Muscle of back (tissue), 13 donors: ENCODE measurements at places on chromosomes 12 and 14.
A peak's percentile ranks its signal among the peaks of the same experiment; 100 is the strongest.

DNA sequence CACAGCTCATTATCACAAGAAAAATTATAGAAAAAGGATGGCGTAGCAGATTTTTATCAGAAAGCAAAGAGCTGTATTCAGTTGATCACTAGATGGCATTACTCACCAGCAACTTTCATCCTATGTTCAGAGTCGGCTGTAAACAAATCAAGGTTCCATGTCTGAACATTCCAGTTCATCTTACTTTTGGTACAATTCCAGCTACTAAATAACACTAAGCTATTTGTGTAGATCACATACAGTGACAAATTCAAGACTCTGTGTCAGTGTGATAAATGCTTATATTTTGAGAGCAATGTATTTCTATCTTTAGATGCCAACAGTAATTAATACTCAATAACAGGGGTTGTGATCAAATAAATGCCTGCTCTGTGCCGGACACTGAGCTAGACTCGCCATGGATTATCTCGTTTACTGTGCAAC lies 30.1 kb downstream of the NRDE2 start:
- DNase-seq, result peak; percentile 37

- DNase-seq, result no peak
Observed at GRCh38 chr12:57543581-57543980, 3.4 kb downstream of the DCTN2 start.

DNA sequence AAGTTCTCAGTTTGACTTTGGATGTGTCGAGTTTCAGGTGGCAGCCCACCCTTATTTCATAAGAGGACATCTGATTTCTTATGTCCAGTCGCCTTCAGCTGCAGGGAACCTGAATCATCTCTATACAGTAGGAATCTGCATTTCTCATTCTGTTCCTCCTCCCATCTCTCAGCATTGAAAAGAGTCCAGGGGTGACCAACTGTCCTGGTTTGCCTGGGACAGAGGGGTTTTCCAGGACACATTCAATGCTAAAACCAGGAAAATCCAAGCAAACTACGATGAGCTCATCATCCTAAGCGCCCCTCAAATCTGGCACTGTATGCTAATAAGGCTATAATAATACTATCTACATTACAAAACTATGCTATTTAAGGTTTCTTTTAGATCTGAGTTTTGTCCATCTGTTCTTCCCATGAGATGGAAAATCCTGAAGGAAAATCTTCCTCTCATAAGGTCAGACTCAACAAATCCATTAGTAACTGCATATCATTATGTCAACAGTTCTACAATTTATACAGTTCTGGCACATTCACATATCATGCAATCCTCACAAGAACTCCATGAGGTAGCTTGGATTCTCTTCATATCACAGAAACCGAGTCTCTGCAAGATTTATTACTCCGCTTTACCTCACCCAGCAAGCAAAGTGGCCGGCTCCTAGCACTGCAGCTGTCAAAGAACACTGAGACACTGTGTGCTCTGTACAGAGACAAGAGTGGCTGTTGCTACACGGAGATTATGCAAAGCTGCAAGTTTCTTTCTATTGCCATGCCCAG lies 15.6 kb upstream of the CALM1 start:
- DNase-seq, result peak; percentile 54

DNA sequence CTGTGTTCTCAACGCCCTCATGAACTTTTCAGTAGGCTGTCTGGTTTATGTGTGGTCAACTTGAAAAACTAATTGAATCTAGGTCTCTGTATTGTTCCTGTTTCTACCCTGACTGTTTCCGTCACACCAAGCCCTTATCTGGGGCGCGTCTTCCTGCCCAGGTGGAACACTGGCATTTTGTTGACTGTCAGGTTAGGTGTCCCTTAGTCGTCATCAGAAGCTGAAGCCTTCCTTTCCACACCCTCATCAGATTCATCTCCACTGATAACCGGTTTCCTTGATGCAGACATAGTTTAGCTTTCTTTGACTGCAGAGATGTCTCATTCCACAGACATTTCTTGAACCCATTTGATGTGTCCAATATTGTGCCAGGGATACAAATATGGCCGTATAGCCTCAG lies 96.5 kb downstream of the DUSP16 start:
- no peak for DNase-seq

- no peak for DNase-seq
Observed at GRCh38 chr14:95273001-95273978, 46.4 kb downstream of the CLMN start.

- DNase-seq, result no peak
Observed at GRCh38 chr12:124720004-124720680, 143.5 kb downstream of the SCARB1 start.

DNA sequence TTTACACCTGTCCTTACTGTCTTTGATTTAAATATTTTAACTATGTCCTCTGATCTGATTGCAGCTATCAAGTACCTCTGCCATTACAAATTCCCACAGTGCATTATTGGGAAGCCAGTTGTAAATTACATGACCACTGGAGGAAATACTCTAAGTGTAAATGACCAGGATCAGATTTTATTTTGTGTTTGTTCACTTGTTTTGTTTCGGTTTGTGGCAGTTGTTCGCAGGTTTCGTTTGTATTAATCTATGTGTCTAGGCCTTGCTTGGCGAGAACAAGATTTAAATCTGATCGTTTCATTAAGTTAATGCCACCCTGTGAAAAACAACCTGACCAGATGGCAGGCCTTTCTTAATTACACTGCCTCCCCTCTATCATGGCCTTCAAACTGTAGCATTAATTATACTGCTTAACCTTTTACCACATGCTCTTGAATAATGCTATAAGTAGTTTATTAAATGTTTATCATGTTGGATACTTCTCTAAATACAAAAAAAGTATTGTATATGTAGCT lies 990.1 kb downstream of the TMTC2 start:
- DNase-seq, result no peak

DNA sequence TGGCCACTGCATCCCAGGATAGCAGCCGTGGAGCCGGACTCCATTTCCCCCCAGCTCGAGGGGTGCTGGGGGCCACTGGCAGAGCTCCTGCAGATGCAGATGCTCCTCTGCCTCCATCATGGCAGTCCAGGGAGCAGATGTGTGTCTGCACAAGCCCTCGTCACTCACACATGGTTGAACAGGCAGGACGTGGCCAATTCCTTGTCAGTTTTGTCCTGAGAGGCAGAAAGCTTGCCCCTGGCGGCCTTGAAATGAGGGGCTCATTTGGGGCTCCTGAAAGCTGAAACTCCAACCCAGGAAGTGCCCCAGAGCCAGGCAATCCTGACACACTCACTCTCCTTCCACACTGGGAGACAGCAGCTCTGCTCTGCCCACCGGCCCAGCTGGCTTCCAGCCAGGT lies 100.9 kb upstream of the C14orf180 start:
- DNase-seq, result no peak

DNA sequence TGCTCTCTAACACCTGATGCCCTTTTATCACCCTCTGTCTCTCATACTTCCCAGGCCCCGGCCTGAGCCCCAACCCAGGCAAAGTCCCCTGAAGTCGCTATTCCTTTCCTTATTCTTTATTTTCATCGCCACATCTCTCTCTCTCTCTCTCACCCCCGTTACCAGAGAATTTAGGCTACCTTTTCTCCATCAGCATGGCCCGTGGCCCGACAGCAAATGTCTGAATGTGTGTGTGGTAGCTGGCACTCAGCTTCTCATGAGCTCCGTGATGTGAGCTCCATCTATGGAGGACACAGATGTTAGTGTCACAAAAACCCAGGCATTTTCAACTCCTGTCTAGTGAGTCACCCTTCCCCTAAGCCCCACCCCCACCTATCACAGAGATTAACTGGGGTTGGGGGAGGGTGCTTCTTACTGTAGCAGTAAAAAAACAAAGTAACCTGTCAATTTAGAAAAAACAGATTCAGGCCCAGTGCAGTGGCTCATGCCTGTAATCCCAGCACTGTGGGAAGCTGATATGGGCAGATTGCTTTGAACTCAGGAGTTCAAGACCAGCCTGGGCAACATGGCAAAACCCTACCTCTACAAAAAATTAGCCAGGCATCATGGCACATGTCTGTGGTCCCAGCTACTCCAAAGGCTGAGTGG lies 53.8 kb downstream of the VCPKMT start:
- DNase-seq, result no peak

DNA sequence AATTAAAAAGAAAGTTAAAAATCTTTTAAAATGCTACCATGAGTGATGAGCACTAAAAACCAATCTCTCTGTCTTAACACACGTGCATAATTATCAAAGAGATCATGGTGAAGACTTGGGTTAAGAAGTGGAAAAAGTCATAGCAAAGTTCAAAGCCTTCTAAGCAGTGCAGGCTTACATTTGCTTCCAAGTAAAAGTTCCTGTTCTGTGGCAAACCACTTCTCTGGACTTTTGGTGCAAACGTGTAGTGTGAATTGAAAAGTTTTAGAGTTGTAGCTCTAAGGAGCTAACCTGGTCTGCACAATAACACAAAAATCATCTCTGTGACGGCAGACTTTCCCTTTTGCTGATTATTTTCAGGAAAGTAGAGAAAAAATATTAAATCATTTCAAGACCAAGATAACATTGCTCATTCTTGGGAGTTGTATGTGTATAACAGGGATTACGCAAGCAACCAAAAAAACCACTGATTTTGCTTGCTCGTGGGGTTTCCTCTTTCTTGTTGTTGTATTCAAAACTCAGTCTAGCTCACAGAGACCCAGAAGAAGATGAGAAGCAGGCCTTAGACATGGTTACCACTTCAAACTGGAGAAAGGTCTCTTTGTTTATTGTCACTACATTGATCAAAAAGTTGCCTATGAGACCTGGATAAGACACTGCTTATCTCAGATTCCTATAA lies 2.3 kb upstream of the GLIPR1 start:
- peak; percentile 26 for DNase-seq

DNA sequence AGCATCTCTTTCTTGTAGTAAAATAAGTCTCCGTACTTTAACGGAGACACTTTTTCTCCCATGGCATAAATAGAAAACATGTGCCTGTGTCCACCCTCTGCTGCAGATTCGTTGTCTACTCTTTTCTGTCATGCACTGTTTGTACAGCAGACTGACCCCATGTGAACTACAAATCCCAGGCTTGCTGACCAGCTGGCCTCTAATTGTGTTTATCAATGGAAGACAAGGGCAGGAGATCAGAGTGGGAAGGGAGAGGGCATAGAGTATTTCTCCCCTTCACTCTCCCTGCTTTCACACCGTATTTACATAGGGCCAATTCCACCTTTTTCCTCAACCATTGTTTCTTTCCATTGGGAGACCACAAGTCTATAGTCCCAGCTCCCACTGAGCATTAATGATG lies 31.0 kb upstream of the TMTC2 start:
- DNase-seq, result no peak

DNA sequence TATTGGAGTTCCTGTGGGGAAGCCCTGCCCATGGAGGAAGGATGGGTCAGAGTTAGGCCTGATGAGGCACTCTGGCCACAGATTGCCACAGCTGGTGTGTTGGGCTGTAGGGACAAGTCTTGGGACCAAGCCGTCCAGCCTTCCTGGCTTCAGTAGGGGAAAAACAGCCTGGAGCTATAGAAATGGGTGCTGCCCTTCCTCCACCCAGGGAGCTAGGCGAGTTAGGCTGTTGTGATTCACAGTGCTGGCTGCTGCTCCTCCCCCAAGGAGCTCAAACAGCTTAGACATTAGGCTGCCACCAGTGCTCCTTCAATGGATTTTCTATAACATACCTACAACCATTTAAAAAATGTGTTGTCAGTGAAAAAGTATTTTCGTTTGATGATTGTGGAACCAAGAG lies 274.3 kb downstream of the RPL10L start:
- no peak for DNase-seq

DNA sequence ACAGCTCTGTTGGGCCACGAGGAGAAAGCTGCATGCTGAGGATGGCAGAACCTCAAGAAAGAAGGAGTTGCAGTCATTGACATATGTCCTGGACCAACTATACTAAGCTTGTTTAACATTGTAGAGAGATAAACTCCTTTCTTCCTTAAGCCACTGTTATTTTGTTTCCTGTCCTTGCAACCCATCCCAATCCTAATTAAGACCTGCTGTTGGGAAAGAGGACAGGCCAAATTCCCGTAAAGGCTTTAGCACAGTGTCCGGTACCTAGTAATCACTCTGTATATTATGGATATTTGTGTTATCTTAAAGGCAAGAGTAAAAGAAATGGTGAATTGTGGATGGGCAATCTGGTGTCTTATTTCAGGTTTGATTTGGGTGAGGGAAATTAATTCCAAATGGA lies 53.5 kb upstream of the WSCD2 start:
- DNase-seq, result no peak

GRCh38 chr12:77033658-77034536 lies 31.5 kb downstream of the E2F7 start:
- DNase-seq, result no peak

DNA sequence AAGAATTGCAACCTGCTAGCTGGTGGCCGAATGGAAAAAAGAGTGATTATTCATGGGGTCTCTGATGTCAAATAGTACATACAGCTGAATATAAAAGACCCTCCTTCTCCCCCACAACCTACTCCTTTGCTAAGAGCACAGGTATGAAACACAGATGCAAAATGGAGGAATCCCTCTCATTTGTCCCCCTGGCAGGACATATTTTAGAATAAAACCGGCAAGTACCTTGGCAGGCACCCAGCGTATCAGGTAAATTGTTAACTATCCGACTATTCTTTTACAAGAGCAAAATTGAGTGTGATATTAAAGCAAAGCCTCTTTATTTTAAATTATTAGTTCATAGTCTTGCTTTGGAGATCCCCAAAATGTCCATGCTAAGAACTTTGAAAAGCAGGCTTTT lies 73.7 kb upstream of the USP44 start:
- no peak for DNase-seq

DNA sequence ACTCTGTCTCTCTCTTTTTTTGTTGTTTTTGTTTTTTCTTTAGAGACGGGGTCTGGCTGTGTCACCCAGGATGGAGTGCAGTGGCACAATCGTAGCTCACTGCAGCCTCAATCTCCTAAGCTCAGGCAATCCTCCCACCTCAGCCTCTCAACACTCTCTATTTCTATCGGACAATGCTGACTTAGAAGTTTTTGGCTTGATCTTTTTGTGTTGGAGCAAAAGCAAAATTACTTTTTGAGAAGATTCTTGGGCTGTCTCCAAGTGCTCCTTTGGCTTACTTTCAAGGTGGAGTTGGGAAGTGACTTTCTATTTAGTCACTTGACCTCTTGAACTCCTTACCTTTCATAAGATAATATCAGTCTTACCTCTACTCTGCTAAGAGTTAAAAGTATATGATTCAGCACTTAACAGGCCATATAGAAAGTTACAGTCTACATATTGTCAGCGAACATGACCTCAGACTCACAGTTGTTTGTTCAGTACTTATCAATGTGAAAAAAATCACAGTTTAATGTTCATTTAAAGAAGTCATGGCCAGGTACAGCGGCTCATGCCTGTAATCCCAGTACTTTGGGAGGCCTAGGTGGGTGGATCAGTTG lies 15.4 kb upstream of the MIA2 start:
- no peak for DNase-seq
